ENCODE measurements at places on chromosomes 5 and 9.
A peak's percentile ranks its signal among the peaks of the same experiment; 100 is the strongest.

DNA sequence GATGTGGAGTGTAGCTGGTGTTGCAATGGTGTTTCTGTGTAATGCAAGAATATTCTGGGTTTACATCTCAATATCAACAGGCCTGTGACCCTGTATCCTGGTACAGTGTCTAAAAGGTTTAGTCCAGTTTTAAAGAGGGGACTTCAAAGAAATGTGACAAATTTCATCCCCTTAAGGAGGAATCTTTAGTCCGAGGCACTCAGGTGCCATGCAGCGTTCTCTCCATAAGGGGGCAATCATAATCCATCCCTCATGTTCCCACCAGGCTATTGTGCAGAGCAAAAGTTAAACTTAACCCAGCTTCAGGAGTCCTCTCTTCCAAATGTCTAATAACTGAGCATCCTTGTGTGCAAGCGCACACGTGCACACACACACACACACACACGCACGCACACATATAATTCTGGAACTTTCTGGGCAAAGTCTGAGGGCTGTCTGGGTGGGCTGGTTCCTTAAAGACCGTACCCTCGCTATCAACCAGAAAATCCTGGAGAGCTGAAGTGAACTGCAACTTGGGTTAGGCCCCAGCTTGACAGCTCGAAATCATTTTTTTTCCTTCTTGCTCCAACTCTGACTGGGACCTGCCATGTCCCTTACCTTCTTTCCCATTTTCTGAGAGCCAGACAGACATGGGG is 46.0 kb downstream of the CRB2 start:
- DNase-seq = peak; percentile 23

GRCh38 chr5:67015541-67016191 is 180.9 kb downstream of the CD180 start:
- peak; percentile 52 for DNase-seq

- DNase-seq = no peak
Measured at GRCh38 chr5:173050791-173051190, 5.4 kb upstream of the CREBRF start.

DNA sequence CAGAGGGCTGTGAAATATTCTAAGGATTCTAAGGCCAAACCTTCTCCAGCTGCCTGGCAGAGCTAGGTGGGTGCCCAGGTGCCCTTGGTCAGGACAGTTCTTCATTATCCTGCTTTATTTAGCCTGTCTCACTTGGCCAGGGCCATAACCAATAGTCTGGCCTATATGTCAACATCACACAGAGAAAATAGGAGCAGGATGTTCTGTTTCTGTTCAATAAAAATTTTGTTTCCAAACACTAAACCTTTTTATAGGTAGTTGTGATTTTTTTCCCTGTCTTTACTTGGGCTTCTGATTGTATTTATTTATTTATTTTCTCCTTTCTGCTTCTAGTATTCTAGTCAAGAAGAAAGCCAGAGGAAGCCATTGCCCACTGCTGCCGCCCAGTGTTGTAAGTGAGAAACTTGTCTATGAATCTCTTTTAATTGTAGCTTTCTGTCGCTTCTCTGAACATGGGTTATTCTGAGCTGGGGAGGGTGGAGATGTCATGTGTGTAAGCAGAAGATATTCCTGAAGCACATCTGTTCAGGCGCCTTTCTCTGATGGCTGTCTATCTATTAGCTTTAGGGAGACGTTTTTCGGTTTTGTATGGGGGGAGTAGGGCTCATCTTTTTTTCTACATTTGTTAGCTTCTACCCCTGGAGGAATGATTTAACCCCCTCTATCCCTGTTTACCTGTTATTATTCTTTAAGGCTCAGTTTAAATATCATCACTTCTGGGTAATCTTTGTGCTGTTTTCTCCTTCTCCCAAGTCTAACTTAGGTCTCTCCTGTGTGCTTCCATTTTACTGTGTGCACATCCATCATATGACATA is 97.1 kb downstream of the UNC13B start:
- peak; percentile 55 for DNase-seq

DNA sequence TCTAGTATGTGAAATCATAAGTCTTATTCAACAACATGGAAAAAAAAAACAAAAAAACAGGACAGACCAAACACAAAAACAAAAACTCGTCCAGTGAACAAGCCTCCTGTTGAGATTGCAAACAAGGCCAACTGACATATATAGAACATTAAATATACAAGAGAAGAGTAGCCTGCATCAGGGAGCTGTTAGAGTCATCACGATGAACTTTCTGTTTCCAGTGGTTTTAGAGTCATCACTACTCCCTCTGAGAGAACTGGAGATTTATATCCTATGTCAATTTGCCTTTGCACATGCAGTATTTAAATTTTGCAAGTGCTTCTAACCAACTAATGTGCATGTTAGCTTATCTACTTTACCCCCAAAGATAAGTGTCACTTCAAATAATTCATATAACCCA is 9.9 kb downstream of the SNCAIP start:
- no peak for DNase-seq

GRCh38 chr9:112285056-112285455 is 48.4 kb downstream of the PTBP3 start:
- DNase-seq = peak; percentile 15

DNA sequence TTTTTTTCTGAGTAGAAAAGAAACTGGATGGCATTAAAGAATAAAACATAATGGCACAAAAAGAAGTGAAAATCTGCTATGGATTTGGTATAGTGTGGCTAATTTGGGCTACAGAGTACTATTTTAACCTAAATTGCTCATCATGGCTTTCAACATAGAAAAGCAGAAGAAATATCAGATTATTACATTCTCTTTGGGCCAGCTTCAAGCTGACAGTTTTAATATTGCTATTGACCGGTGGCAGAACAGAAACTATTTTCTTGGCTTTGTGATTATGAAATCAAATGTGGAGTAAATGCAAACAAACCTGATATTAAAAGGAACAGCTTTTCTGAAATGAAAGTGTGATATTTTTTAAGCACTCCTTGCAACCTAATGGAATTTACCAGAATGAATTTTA is 301.5 kb downstream of the EPB41L4A start:
- DNase-seq = peak; percentile 78

- no peak for DNase-seq
Measured at GRCh38 chr5:111165058-111165457, 59.1 kb upstream of the CAMK4 start.

DNA sequence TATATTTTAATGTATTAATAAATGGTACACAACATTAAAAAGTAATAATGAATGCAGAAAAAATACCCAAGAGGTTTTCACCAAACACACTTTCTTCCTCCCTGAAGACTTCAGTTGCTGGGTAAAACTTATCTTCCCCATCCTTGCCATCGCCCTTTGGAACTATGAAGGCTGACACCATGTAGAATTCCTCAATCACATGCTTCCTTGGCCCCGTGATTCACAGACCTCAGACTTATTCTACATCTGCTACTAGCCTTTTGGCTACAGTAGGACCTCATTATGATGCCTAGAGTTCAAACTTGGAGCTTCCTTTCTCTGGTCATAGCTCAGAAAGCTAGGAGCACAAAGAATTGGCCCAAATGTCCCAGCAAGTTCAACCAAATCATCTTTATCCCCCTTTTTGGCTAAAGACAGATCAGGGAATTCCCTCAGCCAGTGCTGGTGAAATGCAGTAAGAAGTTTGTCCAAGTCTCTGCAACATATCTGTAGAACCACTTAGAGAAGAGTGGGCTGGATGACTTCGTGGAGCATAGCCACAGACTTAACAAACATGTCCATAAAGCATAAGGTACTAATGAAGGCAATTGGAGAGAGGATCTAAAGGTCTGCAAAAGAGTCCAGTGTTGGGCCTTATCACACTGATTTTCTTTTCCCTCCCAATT is 253.5 kb downstream of the SEC61B start:
- DNase-seq = no peak

DNA sequence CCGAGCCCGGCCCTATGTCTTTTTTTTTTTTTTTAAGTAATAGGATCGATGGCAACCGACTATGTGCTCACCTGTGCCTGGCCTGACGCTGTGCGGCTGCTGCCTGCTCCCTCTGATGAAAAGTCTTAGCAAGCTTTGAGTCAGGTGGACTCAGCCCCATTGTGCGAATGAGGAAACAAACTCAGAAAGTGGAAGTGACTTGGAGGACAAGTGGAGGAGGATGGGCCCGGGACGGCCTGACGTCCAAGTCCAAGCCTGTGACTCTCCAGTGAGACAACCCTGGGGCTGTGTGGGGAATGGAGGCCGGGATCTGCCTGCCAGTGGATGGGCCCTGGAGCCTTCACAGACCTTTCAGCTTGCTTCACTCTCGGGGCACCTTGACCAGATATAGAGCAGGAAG is 57.9 kb downstream of the EXD3 start:
- peak; percentile 31 for DNase-seq

- DNase-seq = peak; percentile 17
Measured at GRCh38 chr9:125789196-125789595, 42.0 kb downstream of the PBX3 start.

GRCh38 chr9:121826711-121827110 is 175.3 kb downstream of the DAB2IP start:
- no peak for DNase-seq

Data from suppressor macrophage treated with lipopolysaccharide for 4 hours (primary cell).